ENCODE measurements at places on chromosomes 5 and 9. TPM values are rescaled to one million over a fixed set of nuclear protein-coding genes. Genes with fewer than 3 reads are reported as not detected.

DNA sequence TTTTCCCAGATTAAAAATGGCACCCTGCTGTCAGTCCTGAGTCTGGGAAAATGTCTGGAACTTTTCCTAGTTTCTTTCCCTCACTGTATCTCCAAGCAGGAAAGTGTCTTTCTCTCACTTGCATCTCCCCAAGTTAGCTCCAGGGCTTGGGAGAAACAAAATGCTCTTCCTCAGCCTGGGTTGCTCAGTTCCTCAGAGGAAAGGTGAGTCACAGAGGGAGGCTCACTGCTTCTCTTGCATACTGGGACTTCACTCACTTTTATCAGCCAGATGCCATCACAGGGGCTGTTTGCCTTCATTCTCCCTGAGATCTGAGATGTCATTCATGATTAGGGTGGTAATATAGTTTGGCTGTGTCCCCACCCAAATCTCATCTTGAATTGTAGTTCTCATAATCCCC, 519.9 kb downstream of the SEMA5A start:
- DNase-seq: no peak
- no peak overlapping the region for H3K27ac ChIP-seq
- no peaks in the 10 kb centered on the region for H3K27me3 ChIP-seq
- H3K36me3 ChIP-seq: no peaks in the 10 kb centered on the region

Gene KCNIP1
- total RNA-seq: 0.52 TPM

DNA sequence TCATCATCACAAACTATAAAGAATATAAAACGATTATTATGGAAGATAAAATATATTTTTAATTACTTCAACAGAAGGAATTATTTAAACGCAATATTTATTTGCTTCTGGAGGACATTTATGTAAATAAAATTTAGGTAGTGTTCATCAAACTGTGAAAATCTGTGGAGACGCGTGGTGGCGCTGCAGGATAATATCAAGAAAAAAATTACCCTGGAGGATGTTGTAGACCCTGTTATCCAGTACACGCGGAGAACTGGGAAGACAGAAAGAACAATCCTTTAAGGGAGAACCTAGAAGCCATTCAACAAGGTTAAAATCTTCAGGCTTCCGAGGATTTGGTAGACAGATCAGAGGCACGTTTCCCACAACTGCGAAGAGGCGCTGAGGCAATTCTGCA, at the start of gene PCDHB12:
Gene PCDHB12 (plus strand): TSS at position 242 of the 400 bp plus-strand sequence. CDS start 189 bp downstream, outside the sequence.
- H3K27me3 ChIP-seq: no peaks in the 10 kb centered on the region
- H3K36me3 ChIP-seq: no peaks in the 10 kb centered on the region

DNA sequence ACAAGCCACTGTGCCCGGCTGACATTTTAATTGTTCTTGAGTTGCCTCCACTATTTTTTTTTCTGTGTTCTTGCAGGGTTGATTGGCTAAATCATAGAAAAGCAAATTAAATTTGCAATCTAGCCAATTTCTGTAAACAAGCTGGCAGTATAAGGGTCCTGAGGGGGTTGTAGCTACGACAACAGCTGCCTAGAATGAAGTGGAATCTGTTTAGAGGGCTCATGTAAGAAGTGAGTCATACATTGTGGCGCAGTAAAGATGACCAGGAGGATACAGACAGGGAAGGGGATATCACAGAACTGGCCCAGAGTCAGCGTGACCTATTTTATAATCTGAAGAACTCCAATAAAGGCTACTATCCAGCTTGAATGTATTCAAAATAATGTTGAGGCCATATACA, 82.2 kb upstream of the TLE1 start:
- no peaks in the 10 kb centered on the region for H3K27me3 ChIP-seq
- H3K27ac ChIP-seq: no peak overlapping the region

GRCh38 chr5:10539687-10539998, 24.2 kb upstream of the ANKRD33B start:
- H3K27ac ChIP-seq: no peak overlapping the region
- no peaks in the 10 kb centered on the region for H3K36me3 ChIP-seq
- DNase-seq: no peak
- H3K4me3 ChIP-seq: no peak overlapping the region

DNA sequence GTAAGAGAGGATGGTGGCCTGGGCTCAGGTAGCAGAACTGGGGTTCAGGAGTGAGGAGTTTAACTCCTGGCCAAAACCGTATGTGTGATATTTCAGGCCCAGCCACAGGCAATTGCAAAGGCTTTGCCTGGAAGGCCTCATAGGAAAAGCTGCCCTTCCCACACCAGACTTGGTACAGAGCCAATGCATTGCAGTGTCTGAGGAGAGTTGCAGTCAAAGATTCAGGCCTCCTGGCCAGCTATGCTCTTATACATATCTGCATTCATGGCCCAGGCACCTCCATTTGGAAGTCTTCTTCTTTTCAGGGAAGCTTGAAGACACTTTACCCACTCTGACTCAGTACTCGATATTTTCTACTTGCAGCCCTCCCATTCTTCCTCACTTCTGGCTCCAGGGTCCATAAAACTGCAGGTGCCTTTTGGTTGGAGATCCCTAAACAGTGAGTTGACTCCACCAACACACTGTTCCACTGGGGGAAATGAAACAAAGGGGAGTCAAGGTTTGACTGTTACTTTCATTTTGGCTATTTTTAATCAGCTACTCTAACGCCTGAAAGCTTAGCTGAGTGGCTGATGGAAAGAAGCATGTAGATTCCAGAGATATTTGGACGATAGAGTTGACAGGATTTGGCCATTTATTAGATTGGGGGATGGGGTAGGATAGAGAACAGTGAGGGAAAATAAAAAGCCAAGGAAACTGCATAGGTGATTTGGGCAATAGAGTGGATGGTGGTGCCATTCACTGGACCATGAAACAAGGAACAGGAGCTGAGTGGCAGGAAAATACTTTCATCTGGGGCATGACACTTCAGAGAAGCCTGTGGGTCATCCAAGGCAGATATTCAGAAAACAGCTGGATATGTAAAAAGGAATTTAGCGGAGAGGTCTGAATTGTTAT, 30.6 kb upstream of the IL33 start:
- H3K36me3 ChIP-seq: no peaks in the 10 kb centered on the region
- no peak overlapping the region for H3K4me3 ChIP-seq
- no peak overlapping the region for H3K27ac ChIP-seq

Gene BARHL1
- total RNA-seq: not detected

DNA sequence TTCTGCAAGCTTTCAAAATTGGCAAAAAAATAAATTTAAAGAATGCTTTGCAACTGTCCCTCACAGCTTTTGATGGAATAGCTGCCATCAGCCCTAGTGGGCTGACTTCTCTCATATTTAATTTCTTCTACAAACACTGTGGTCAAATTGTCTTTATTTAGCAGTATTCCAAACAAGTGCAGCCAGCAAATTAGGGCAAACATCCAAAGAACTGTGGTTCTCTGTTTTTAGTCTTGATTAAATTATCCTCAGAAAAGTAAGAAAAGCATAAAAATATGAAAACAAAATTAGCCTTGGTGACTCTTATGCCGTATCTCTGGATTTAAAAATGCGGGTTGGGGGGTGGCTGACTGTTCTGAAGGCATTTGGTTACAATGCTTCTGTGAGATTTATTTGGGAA, 95.8 kb upstream of the RETREG1 start:
- no peak overlapping the region for H3K27ac ChIP-seq
- peaks cover 18% of the 10 kb centered on the region for H3K4me1 ChIP-seq
- H3K36me3 ChIP-seq: peaks cover 13% of the 10 kb centered on the region
- no peaks in the 10 kb centered on the region for H3K27me3 ChIP-seq
- H3K4me3 ChIP-seq: no peak overlapping the region
- no peak for DNase-seq

Gene ZFP37
- 4.4 TPM for total RNA-seq

Gene EDIL3
- total RNA-seq: 2.3 TPM

DNA sequence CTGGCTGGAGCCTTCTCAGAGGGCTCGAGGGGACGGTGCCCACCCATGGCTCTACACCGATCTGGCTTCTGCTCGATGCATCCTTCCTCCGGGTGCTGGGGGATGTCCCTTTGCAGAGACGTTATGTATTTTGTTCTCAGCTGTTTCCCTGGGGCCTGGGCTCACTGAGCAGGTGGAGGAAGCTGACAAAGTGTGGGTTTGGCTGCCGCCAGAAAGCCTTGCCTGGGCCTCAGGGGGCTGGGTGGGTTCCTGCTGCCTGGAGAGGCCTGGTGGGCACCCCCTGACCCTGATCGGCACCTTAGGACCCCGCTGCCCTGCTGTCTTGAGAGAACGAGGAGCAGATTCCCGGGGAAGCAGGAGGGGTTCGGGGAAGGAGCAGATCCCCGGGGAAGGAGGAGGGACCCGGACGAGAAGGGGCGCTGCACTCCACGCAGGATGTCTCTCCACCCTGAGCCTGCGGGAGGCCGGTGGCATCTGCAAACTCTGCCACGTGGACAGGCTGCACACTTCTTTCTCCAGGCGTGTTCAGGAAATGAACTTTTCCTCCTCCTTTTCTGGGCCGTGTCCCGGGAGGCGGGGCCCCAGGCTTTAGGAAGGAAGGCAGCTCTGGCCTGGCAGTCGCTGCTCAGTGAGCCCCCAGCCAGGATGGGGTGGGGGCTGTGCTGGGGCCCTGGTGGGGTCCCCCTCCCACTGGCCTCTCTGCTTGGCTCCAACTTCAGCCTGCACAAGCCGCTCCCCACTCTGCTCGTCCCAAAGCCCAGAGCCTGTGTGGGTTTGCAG, 148.9 kb downstream of the RXRA start:
- peak; percentile 39 for DNase-seq
- H3K4me3 ChIP-seq: no peak overlapping the region
- H3K36me3 ChIP-seq: no peaks in the 10 kb centered on the region
- no peak overlapping the region for H3K27ac ChIP-seq

GRCh38 chr5:126809916-126810315, 33.0 kb downstream of the LMNB1 start:
- H3K36me3 ChIP-seq: no peaks in the 10 kb centered on the region
- H3K4me3 ChIP-seq: no peak overlapping the region
- H3K27me3 ChIP-seq: no peaks in the 10 kb centered on the region
- H3K4me1 ChIP-seq: no peaks in the 10 kb centered on the region

GRCh38 chr9:33220681-33221567, 19.0 kb upstream of the SPINK4 start:
- no peaks in the 10 kb centered on the region for H3K36me3 ChIP-seq
- H3K27me3 ChIP-seq: no peaks in the 10 kb centered on the region
- H3K27ac ChIP-seq: no peak overlapping the region
- peak; percentile 18 for DNase-seq
- peaks cover 4% of the 10 kb centered on the region for H3K4me1 ChIP-seq
- H3K4me3 ChIP-seq: no peak overlapping the region

Gene CATSPER3
- not detected for total RNA-seq

DNA sequence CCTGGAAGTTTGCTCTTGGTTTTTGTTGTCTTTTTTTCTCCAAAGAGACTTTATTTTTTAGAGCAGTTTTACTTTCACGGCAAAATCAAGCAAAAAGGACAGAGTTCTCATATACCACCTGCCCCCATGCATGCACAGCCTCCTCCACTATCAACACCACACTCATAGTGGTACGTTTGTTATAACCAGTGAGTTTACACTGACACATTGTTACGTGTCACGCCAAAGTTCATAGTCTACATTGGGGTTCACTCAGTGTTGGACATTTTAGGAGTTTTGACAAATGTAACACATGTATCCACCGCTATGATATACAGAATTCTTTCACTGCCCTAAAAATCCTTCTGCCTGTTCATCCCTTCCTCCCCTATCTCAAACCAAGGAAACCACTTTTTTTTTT, 7.5 kb upstream of the ICE1 start:
- no peak overlapping the region for H3K27ac ChIP-seq
- H3K36me3 ChIP-seq: no peaks in the 10 kb centered on the region
- no peak for DNase-seq
- H3K4me1 ChIP-seq: peaks cover 4% of the 10 kb centered on the region
- no peaks in the 10 kb centered on the region for H3K27me3 ChIP-seq
- H3K4me3 ChIP-seq: no peak overlapping the region

DNA sequence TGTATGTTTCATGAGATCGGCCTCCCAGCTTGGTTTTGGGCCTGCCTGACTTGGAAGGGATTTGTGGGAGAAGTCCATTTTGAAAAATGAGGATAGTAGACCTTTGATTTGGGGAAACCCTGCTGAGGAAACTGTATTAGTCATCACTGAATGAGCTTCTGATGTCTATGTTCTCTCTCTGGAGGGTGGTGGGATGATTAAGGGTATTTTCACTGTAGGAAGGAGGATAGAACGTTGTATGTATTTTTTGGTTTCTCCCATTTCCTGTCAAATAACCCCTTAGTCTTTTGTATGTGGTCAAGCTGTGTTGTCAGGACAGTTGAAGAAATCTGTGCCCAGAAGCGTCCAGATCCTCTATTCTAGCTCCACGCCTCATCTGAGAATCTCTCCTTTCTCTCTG, 151.9 kb downstream of the INSYN2B start:
- DNase-seq: no peak
- no peak overlapping the region for H3K27ac ChIP-seq
- H3K36me3 ChIP-seq: no peaks in the 10 kb centered on the region
- no peak overlapping the region for H3K4me3 ChIP-seq
- no peaks in the 10 kb centered on the region for H3K4me1 ChIP-seq
- no peaks in the 10 kb centered on the region for H3K27me3 ChIP-seq

GRCh38 chr5:37840053-37841034, 503 bp upstream of the GDNF start:
- H3K27me3 ChIP-seq: no peaks in the 10 kb centered on the region
- no peak overlapping the region for H3K4me3 ChIP-seq
- no peak overlapping the region for H3K27ac ChIP-seq
- DNase-seq: peak; percentile 36

- H3K27me3 ChIP-seq: no peaks in the 10 kb centered on the region
- peaks cover 25% of the 10 kb centered on the region for H3K4me1 ChIP-seq
- no peak for DNase-seq
- H3K4me3 ChIP-seq: no peak overlapping the region
- H3K27ac ChIP-seq: no peak overlapping the region
Measured at GRCh38 chr5:172687940-172688339, 46.9 kb downstream of the NEURL1B start.

DNA sequence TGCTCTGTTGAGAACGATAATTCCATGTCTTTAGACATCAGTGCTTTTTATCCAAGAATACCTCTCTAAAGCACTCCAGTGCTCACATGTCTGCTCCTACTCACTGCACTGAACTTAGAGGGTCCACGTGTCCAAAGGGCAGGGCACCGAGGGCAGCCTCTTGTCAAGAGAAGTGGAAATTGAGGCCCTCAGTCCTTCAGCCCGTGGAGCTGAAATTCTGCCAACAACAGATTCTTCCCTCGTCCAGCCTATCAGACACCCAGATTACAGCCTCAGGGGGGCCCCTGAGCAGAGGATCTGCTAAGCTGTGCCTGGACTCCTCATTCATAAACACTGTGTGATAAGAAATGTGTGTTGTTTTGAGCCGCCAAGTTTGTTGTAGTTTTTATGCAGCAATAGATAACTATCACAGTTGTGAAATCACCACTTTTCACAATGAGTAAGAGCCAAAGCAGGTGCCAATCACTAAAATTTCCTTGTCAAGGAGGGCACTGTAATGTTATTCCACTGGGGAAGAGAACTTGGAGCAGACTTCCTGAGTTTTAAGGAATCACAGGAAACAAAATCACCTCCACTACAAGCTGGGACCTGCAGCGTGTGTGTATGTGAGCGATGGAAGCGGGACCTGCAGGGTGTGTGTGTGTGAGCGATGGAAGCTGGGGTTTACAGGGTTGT, 58.8 kb upstream of the IGFBPL1 start:
- no peaks in the 10 kb centered on the region for H3K36me3 ChIP-seq
- no peak overlapping the region for H3K4me3 ChIP-seq
- no peaks in the 10 kb centered on the region for H3K4me1 ChIP-seq
- H3K27me3 ChIP-seq: no peaks in the 10 kb centered on the region

Data from body of pancreas (tissue), 4 donors.